HEK293T (cell line): ENCODE measurements at places on chromosomes 3 and 15.

GRCh38 chr3:63061449-63061848 lies 186.2 kb upstream of the CADPS start:
- DNase-seq = no peak

- DNase-seq = no peak
These were observed 218.4 kb upstream of the MLF1 start for GRCh38 chr3:158352551-158352950.

GRCh38 chr3:4038351-4038750 lies 239.1 kb downstream of the LRRN1 start:
- DNase-seq = no peak

DNA sequence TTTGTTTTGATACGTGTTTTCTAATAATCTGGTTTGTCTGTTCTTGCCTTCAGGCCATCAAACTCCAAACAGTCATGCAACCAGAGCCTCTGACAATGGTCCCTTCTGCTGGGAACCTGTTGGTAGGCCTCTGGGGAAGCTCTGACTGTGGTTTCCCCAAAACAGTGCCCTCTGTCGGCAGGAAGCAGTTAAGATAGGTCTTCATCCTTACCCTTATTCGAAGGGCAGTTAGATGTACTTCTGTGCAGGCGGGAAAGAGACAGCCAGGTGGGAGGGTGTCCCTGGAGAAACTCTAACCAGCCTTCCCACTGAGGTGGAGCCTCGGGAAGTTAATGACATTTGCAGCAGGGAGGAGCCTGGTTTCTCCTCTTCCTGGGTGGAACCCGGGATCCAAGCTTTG lies 81.6 kb upstream of the CHMP2B start:
- no peak for DNase-seq

DNA sequence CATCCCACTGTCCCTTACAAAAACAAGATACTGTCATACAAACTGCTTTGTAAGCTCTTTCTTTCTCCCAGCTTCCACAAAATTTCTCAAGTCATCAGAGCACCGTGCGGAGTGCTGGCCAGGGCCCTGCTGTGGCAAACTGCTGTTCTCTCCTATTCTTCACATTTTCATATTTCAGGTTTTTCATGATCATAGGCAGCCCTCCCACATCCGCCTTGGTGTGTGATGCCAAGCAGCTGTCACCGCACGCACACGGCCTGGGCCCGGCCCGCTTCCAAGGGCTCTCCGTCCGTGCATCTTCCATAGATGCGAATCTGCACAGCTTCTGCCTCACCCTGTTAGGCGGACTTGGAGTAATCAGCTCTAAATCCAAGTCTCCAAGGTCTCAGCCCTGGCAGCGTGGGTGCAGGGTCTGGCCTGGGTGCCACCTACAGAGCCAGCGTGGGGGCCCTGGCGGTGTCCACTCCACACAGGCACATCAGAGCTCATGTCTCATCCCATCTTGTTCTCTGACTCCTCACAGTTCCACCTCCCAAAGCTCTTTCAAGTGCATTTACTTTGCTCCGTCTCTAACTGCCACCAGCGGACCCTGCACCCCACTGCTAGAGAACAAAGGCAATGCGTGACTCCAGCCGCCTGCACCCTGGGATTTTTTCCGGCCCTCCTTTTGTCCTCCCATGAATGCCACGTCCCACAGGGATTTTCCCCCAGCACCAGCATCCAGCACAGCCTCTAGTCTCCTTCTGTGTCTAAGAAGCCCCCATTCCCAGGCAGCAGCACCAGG lies 27.2 kb downstream of the CYFIP1 start:
- DNase-seq = no peak

- no peak for DNase-seq
These were observed 132.2 kb downstream of the GREM1 start for GRCh38 chr15:32849769-32850668.

GRCh38 chr15:64767203-64767602 lies 8.2 kb downstream of the RBPMS2 start:
- DNase-seq = no peak

- no peak for DNase-seq
These were observed 5.6 kb downstream of the FAM3D start for GRCh38 chr3:58660998-58661397.

- DNase-seq = no peak
These were observed 16.1 kb downstream of the CPOX start for GRCh38 chr3:98577178-98577895.

DNA sequence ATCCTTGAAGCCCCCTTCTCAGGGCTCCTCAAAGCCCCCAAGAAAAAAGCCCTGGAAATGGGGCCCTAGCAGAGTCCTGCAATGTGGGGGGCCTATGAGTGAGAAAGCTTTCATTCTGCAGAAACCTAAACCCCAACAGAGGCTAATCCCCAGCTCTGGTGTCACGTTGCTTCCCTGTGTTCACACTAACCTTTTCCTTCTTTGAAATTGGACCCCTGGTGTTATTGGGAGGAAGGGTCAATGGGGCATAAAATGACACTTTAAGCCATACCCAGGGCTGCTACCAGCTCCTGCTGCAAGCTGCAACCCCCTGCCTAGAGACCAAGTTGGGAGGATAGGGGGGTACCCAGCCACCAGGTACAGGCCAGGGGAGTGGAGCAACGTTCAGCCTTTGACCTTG lies 2.1 kb downstream of the CYP1A2 start:
- DNase-seq = no peak

GRCh38 chr15:84035399-84035766 lies 200.2 kb upstream of the GOLGA6L4 start:
- DNase-seq = peak; percentile 64

DNA sequence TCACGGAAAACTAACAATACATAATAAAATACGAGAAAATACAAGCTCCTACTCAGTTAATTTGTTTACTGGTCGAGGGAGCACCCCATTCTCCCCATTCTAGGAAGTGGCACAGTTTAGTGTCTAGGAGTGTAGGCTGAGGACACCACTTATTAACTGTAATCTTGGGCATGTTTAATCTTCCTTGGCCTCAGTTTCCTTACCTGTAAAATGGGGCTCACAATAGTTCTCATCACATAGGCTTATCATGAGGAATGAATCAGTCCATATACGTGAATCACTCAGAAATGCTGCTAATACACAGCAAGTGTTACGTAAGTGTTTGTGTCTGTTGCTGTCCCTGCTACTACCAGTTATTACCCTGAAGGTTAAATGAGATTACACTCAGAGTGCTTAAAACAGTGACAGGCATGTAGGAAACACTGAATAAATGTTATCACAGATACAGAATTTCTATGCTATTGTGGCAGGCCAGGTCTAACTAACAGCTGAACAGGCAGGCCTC lies 210.2 kb downstream of the OSBPL10 start:
- no peak for DNase-seq

GRCh38 chr15:63044645-63045464 lies 2.3 kb downstream of the TPM1 start:
- no peak for DNase-seq

- no peak for DNase-seq
These were observed 5.9 kb downstream of the SH2D7 start for GRCh38 chr15:78098131-78098755.

DNA sequence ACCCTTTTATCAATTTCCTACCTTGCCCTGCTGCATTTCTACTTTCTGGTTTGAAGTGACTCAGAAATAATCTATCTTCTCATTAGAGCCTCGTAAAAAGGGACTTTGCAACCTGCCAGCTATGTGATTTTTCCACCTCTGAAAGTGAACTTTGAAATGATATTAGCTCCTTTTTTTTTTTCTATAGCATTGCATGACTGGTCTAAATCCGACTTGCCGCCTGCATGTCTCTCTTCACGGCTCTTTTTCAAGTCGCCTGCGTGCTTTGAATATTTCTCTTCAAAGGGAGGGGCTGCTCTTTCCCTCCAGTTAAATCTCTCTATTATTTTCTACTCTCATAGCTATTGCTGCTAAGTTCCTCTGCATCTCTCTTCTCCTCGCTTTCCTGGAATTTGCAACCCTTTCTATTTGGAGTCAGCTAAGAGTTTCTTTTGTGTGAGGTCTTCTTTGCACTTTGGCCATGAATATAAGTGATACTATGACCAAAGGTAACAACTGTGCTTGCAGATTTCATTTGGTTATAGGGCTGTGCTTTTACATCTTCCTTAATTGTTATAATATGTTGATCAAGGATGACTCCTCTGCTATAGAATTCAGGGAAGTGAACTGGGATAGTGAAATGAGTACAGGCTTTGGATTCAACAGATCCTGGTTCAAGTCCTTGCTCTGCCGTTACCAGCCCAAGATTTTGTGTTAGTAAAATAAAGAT lies 541.1 kb downstream of the AGBL1 start:
- DNase-seq = no peak

GRCh38 chr3:47276558-47276957 lies 6.0 kb downstream of the KIF9 start:
- DNase-seq = no peak

GRCh38 chr15:62428851-62429598 lies 263.9 kb upstream of the C2CD4B start:
- no peak for DNase-seq

GRCh38 chr3:123481722-123482457 lies 33.0 kb upstream of the ADCY5 start:
- no peak for DNase-seq

DNA sequence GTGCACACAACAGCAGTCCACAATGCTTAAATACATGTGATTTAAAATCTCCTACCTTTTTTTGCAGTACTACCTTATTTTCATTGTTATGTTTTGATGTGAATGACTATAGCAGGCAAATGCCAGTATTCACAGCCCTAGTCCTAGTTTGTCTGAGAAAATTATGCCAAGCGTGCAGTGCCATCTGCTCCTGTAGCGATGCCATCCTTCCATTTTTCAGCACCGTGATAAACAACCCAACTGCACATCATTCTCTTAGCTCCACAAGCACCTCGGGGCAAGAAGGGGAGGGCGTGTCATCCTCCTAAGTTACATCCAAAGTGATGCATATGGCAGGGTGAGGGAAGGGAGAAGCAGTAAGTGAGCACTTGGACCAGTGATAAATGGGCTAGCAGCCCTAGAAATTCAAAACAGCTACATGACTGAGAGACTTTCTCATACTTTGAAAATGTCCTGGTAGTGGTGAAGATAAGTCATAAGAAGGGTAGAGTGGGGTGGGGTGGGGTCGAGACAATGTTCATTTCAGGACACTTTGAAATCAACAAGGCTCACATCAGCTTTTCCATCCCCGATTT lies 198.8 kb downstream of the LSAMP start:
- no peak for DNase-seq

GRCh38 chr3:44963571-44964325 lies 12.2 kb downstream of the ZDHHC3 start:
- DNase-seq = no peak

DNA sequence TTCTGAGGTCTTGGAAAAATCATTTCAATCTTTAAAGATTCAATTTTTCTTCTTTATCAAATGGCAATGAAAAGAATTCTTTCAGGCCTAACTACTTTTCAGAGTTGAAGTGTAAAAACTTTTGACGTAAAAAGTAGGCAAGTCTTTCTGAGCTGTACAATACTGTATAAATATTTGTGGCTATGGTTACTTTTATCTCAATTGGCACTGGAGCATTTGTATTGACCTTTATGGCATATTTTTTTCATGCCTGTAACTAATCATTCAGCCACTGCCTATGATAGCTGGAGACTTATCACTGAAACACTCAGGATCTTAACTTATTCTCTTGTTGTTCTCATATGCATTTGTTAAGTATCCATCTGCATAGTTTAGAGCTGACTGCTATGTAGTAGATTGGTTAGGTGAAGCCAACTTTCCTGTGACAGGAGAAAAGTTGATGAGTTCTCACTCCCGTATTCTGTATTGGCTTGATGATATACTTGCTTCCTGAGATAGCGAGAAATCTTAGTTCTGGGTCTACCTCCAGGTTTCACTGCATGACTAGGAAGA lies 290.4 kb upstream of the TBL1XR1 start:
- DNase-seq = no peak

- DNase-seq = no peak
These were observed 100.3 kb downstream of the ADCY5 start for GRCh38 chr3:123348471-123349200.

GRCh38 chr15:29139540-29140459 lies 129.8 kb downstream of the NSMCE3 start:
- DNase-seq = peak; percentile 81

DNA sequence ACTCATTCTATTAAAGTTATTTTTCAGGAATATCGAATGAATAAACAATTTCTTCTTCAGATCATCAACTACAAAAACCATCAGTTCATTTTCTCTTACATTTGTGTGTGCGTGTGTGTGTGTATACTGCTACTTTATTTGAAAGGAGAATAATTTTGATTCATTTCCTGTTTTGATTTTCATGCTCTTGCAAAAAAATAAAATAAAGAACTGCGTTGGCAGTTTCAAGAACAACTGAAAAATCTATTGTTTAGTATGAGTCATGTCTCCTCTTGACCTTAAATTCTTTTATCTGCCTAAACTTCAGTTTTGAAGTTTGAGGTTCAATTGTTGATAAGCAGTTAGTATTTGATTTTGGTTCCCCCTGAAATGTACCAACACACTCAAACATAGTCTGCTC lies 540.8 kb downstream of the FGF12 start:
- DNase-seq = no peak

GRCh38 chr15:29316422-29316821 lies 46.8 kb upstream of the NSMCE3 start:
- DNase-seq = no peak

DNA sequence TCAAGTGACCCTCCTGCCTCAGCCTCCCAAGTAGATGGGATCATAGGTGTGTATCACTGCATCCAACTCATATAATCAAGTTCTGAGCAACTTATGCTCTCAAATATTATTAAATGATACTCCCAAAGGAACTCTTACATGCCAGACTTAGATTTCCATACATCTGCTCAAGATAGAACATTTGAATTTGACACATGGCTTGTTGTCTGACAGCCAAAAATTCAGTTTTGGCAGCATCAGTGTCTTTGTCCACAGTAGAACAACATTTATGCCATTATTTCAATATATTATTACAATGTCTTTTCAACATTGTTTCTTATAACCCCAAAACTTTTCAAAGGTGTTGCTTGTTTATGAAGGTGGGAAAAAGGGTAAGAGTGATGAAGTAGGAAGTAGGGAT lies 116.2 kb downstream of the SUCNR1 start:
- DNase-seq = no peak

DNA sequence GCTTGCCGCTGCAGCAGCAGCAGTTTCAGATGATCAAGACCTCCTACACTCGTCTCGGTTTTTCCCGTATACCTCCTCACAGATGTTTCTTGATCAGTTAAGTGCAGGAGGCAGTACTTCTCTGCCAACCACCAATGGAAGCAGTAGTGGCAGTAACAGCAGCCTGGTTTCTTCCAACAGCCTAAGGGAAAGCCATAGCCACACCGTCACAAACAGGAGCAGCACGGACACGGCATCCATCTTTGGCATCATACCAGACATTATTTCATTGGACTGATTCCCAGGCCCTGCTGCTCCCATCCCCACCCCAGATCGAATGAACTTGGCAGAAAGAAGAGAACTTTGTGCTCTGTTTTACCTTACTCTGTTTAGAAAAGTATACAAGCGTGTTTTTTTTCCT lies 17.6 kb downstream of the CALML4 start:
- DNase-seq = no peak

DNA sequence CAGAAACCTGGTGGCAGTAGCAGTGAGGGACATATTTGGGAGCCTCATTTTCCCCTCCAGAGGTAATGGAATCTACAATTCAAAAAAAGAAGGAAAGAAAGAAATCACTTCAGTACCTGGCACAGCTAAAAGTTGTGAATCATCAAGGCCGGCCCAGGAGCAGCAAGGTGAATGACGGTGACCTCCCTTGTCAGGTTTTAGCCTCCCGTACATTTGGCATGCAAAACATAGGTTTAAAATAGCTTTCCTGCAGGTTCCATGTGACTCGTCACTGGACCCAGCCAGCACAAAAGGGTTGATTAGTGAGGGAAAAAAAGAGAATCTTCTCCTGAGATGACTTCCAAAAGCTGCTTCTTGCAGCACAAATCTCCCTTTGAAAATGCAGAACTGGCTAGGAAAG lies 394.2 kb downstream of the LSAMP start:
- DNase-seq = no peak
